ENCODE measurements at places on chromosomes 16 and 17.

DNA sequence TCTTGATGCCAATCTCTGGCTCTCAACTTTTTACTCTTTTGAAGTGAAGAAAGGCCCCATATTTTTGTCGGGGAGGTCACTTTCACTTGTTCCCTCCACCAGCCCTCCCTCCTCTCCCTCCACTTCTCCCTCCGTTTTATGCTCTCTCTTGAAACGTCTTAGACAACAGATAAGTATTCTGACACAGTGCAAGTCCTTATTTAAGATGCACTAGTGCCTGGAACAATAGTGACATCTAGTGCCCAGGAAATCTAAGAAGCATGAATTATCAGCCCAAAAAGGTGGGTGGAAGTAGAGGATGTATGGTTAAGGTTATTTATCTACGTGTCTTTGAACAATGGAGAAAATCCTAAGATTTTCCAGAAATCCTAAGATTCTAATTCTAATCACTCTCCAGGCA is 17.9 kb downstream of the PSME3IP1 start:
- DNase-seq = no peak

DNA sequence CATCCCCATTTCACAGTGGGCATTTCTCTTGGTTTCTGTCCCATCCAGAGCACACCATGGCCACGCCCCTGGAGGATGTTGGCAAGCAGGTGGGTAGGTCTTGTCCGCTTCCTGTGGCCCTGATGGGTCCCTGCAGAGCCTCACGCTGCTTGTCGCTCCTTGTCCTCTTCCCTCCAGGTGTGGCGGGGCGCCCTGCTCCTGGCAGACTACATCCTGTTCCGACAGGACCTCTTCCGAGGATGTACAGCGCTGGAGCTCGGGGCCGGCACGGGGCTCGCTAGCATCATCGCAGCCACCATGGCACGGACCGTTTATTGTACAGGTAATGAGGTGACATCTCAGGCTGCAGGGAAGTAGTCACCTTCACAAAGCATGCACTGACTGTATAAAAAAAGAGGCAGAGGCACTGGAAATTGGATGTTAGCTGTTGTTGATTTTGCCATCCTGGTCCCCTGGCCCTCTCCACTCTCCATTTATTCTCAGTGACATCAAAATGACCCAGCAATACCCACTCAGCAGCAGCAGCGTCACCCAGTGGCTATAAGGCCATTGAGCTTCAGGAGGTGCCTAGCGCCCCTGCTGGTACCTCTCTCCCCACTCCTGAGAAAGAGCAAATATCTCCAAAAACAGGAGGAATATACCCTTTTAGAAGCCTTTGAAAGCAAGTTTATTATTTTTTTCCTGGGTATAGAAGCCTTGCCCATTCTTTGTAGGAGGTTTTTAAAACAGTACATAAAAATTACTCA is 13.7 kb downstream of the METTL22 start:
- DNase-seq = peak; percentile 55

DNA sequence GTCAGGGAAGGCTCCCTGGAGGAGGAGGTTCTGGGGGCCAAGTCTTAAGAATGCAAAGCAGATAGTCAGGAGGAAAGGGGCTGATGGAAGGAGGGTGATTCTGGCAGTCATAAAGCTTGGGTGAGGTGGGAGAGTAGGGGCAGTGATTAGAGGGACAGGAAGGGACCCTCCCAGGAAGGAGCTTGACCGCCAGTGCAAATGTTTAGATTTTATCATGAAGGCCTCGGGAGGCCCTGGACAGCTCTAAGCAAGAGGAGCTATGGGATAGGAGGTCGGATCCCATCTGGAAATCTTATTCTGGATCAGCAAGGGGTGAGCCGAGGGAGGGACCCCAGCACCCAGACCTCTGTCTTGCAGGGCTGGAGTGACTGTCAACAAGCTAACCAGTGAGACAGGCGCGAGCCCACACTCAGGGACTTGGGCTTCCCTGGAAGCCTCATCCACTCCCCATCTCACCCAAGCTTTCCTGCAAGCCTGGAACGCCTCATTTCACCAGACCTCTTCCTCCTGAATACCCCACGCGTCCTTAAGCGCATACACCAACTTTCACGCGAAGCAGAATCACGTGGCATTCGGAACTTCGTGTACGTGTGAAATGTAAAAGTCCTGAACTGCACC is 52.0 kb upstream of the CBX4 start:
- DNase-seq = no peak

DNA sequence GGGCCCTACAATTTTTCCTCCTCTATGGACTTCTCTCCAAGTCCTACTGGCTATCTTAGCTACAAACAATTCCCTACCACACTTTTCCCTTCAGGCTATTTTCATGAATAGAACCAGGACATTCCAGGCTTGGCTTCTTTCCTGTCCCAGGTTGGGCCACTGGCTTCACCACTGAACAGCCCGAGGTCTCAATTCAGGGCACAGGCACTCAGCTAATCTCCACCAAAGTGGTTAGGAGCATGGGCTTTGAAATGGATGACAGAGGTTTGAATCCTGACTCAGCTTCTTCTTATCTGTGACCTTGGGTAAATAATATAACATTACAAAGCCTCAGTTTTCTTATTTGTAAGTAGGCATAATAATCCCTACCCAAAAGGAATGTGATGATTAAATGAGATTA is 50.9 kb upstream of the ZNF629 start:
- DNase-seq = no peak

DNA sequence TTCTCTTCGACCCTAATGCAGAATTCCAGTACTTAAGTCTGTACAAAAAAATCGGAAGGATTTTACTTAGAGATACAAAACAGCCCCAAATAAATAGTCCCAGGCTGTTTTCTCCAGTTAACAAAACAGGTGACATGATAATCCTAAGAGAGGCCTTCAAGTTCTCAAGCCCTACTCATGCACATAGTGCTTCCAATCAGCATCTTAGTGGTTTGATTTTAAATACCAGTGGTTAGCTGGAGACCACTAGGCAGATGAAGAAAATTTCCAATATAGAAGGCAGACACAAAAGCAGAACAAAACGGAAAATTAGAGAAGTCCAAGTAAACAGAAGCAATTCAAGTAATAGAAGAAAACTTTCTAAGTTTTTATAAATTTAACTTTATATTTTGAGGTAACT is 5.2 kb upstream of the OR4D2 start:
- DNase-seq = no peak

DNA sequence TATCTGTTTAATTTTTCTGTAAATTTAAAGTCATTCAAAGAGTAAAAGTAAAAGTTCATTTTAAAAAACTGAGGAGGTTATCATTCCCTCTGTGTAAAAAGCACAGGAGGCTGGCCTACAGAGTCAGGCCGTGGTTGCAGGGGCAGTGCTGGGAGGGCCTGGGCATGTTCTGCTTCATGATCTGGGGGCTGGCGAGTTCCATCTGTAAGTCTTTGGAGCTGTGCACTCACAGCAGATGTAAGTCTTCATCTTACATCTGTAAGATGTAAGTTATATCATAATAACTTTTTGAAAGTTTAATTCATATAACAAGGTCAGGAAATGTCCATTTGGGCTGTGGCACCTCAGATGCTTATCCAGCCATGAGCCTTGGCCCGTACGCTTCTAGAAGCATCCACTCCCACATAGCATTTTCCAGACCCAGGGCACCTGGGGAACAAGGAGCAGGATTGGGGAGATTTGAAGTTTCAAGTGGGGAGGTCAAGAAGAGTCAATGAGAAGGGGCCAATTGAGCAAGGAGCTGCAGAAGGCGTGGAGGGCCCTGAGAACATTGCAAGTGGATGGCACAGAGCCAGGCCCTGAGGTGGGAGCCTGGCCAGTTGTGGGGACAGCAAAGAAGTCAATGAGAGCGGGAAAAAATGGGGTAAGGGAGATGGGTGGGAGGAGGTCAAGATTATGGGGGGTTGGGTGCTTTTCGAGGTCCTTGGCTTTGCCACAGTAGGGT is 54.1 kb downstream of the TNFRSF13B start:
- no peak for DNase-seq

DNA sequence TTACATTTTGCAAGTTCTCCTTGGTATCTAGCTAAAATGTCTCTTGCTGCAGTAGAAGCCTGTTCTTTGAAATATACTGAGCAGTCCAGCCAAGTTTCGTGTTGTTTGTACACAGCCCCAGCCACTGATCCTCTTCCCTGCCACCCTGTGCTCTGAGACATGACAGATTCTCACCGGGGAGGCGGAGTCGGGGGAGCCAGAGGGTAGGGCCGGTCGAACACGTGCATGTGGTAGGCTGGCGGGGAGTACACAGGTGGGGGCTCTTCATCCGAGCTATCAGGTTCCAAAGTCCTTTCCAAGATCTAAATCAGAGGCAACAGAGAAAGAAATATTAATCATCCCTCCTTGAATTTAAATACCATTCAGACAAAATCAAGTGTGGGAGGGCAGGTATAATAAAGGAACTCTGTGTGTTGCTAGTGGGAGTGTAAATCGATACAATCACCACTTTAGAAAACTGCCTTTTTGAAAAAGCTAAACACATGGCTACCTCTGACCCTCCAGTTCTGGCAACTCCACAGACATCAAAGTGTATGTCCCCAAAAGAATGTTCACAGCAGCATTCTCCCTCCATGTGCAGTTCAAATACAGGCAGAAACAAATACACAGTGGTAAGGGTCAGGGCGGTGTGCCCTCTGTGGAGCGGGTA is 29.7 kb upstream of the MRPS23 start:
- peak; percentile 95 for DNase-seq

DNA sequence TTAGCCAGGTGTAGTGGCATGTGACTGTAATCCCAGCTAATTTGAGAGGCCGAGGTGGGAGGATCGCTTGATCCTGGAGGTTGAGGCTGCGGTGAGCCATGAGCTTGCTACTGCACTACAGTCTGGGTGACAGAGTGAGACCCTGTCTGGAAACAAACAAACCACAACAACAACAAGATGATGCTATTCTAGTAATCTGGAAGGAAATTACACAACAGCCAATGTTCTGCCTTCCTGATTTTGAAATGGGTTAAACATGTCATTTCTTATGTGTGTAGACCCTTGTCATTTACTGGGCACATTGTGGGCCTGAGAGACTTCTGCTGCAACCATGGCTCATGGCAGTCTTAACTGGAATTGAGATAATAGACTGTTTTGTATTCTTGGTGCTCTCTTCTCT is 5.9 kb downstream of the COQ7 start:
- no peak for DNase-seq

Measured in WERI-Rb-1 (cell line).